ENCODE measurements at places on chromosomes 4 and X. TPM values are rescaled to one million over a fixed set of nuclear protein-coding genes. Genes with fewer than 3 reads are reported as not detected.

The RAB33A gene
- 3.0 TPM for total RNA-seq

The PCSK1N gene
- 3.4 TPM for total RNA-seq

The STK26 gene
- 133 TPM for total RNA-seq

The CDKL5 gene
- 14.5 TPM for total RNA-seq
